Gastroesophageal sphincter (tissue), 4 donors: ENCODE measurements at places on chromosomes 13 and 19.
A peak's percentile ranks its signal among the peaks of the same experiment; 100 is the strongest.

DNA sequence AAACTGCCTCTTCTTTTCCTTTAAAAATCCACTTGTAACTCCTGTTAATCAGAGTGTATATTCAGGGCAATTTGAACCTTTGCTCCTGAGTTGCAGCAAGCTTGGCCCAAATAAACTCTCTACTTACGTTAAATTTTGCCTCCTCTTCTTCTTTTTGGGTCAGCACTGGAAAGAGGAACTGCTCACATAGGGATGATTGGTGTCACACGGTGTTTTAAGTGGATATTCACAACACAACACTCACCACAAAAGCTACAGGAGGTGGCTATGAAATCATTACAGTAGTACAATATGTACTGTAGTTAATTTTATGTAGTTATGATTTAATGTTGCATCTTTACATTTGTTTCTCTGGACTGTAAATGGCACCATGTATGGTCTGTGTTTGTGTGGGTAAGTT is 96.8 kb upstream of the DOCK9 start:
- ATAC-seq: no peak

- no peak for ATAC-seq
Measured at GRCh38 chr13:27977476-27978300, 8.6 kb upstream of the CDX2 start.

DNA sequence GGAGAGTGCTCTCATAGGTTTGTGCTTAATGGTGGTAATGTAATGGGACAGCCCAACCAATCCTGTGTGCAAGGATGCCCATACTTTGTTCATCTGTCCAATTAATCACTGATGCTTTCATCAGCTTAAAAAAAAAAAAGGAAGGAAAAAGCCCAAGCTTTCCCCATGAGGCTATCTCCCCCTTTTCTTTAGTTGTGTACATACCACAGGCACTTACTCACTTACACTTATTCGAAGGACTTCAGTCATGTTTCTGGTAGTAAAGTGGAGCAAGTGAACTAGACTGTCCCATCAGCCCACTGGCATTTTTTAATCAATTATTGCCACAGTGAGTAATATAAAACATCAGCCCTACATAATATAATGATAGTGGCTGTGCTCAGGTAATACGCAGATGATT is 183.5 kb upstream of the UFM1 start:
- no peak for ATAC-seq

DNA sequence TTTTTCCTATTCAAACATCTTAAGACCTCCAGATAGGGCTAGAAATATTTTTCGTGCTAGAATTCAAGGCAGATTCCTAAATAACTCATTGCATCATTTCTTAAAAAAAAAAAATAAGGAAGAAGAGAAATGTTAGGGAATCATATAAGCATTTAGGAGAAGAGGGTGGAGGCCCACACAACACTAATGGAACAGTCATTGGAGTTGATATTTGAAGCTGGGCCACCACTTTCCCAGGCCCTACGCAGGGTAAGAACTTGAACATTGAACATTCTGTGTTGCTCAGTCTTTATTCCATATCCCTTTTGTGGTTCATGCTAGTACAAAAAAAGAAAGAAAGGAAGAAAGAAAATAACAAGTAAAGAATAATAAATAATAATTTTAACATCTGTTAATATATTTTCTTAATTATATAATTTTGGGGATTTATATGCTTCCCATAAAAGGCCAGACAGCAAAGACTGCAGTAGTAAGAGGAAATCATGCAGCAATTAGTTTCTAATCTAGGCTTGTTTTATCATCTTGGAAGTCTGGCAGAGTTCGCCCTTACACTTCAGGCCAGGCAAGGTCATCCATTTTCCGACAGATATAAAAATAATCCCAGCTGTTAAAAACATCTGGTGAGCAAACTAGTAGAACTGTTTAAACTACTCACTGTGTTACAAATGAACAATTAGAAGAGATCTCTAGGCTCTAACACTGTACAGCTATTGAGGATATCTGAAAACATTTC is 127.7 kb downstream of the FRY start:
- no peak for ATAC-seq

DNA sequence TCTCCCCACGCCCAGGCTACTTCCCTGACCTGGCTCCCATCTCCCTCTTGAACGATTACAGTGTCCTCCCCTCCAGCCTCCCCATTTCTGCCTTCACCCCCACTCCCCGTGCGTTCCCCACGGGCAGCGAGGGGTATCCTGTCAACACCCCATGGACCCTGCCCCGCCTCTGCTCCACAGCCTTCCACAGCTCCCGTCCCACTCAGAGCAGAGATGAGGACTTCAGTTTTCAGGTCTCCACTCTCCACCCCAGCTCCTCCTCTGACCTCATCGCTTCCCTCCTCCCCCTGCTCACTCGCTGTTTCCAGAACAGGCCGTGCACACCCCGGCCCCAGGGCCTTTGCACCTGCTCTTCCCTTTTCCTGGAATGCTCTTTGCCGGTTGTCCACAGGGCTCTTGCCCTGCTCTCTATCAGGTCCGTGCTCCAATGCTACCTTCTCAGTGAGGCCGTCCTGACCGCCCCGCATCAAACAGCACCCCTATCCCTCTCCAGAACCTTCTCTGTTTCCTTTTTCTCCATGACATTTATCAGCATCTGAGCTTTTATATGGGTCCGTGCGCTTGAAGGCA is 15.0 kb downstream of the LRRC4B start:
- no peak for ATAC-seq

- ATAC-seq: no peak
Measured at GRCh38 chr19:16062789-16063188, 13.5 kb upstream of the TPM4 start.

DNA sequence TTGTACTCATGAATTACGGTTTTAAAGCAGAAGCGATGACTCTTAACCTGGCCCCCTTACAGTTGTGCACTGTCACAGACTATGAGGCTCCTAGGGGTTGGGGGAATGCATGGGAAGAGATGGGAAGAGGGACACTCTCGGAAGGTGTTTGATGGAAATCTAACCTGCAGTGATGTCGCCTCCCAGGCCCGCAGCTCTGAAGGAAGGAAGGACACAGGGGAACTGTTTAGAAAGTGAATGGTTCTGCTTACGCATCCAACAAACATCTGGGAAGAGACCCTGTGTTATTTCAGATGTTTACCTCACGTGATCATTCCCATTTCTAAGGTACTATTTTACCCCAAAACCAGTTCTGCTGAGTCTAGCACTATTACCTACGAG is 48.0 kb upstream of the SLC7A9 start:
- no peak for ATAC-seq

DNA sequence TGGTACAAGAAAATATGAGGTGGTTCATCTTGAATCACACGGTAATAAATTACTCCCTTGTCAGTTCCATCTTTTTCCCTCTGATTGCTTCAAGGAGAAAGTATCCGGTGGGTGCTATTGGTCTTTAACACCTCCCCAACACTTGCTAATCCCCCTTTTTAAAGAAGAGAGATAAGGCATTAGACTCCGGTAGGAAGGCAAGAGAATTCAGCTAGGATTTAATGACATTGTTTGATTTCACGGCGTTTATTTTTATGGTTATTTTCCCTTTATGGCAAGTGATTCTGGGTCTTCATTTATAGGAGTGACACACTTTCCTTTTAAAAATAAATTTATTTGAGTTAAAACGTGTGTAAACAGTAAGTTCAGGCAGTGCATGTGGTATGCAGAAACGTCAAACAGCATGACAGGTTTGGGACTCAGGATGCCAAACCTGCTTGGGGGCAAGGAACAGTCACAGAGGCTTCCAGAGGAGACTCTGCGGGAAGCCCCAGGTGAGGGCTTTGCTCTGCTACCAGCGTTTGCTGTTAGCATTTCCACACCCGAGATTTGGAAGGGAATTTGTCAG is 36.5 kb downstream of the TSHZ3 start:
- ATAC-seq: no peak

- no peak for ATAC-seq
Measured at GRCh38 chr19:38522915-38523314, 89.4 kb downstream of the RYR1 start.

DNA sequence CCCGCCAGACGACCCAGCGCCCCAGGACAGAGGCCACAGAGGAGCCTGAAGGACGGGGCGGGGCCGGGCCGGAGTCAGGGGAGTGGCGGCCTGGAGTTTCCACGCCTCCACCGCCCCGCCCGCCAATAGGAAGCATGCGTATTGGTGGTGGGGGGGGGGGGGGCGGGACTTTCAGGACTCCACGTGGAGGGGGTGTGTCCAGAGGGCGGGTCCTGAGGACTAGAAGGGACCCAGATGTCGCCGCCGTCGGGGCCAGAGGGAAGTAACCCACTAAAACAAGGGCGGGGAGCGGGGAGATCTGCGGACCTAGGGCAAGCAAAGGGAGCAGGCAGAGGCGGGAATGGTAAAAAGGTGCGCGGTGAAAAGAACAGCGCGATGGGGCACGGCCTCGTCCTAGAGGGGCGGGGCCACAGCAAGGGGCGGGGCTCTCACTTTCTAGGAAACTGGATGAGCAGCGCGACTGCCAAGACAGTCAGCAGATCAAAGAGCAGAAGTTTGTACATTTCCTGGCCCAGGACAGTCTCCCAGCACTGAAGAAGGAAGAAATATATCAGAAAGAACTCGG is 2.8 kb upstream of the LENG1 start:
- ATAC-seq: peak; percentile 50

GRCh38 chr19:44948763-44949374 is 3.0 kb downstream of the APOC2 start:
- no peak for ATAC-seq

DNA sequence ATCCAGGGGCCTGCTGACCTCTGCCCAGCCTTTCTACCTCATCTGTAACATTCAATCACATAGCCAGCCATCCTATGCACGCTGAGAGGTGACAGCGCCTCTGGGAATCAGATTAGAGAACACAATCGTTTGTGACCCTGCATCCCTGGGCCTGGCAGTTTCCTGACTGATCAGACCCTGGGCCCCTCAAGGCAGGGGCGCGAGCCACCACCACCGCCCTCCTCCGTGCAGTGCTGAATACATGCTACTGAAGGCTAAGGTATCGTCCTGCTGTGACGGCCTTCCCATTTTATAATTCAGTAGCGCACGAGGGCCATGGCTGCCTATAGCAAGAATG is 1.3 kb downstream of the TMTC4 start:
- ATAC-seq: no peak

DNA sequence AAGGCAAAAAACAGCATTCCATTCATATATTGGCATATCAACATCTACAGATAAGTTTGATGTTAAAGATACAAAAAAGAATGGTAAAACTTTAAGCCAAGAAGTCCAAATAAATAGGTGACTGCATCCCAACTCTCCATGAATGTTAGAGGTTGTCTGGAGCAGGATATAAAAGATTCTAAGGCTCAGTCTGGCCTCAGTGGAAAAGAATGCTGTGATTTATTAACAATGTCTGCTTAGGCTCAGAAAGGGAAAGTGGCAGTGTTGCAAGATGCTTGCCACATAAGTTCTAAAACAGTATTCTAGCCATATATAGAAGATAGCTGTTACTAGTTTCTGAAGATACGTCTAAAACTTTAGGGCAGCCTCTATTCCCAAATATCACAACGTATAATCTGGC is 179.8 kb upstream of the NBEA start:
- peak; percentile 78 for ATAC-seq

DNA sequence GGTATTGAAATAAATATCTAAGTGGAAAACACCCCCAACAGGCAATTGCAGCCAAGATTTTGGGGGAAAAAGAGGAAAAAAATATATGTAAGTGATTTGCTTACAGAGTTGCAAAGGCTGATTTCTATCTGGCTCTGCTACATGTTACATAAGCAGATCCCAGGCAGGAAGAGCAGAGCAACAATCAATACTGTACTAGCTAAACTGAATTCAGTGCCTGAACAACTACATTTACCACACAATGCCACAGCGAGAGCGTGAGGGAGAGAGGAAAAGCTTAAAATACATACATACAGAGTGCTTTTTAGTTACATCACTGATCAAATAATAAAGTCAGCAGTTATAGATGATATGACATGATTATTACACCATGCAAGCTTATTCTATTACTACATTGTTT is 665.6 kb upstream of the ARGLU1 start:
- no peak for ATAC-seq

DNA sequence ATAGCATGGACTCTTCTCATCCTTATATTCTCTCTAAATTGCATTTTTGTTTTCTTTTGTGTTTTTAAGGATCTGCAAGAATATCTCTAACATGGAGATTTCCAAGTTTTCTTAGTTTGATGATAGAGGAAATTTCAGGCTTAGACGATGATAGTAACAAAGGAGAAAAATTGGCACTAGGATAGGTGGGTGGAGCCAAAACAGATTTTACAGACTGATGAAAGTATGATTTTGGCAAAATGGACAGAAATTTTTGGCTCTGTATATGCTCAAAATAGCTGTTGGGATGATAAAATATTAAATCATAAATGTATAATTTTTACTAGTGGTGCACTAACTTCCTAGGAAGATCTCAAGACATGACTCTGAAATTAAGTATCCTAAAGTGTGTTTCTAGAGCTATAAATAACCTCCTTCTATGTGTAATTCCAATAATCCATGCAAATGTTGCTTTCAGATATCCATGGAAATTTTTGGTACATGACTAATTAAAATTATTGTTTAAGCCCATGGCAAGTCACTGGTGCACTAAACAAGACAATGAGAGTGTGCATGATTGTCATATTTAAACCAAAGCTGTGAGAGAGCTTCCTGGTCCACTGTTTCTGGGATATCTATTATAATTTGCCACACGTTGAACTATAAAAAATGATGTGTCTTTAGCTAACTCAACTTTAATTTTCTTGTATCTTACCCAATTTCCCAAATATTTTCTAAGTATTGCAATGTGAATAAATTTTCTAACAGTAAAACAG is 55.8 kb upstream of the NBEA start:
- no peak for ATAC-seq

GRCh38 chr13:50162001-50162400 is 146.8 kb downstream of the KCNRG start:
- no peak for ATAC-seq

DNA sequence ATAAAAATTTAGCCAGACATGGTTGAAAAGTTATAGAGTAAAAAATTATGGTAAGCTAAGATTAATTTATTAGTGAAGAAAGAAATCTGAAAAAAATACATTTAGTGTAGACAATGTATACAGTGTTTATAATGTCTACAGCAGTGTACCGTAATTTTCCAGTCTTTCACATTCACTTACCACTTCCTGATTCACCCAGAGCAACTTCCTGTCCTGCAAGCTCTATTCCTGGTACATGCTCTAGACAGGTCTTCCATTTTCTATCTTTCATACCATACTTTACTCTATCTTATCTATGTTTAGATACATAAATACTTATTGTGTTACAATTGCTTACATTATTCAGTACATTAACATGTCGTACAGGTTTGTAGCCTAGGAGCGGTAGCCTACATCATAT is 1387.8 kb upstream of the ATXN8OS start:
- no peak for ATAC-seq

GRCh38 chr13:23430664-23431063 is 2.8 kb downstream of the SACS start:
- no peak for ATAC-seq
